ENCODE measurements at places on chromosomes 6 and 20.

DNA sequence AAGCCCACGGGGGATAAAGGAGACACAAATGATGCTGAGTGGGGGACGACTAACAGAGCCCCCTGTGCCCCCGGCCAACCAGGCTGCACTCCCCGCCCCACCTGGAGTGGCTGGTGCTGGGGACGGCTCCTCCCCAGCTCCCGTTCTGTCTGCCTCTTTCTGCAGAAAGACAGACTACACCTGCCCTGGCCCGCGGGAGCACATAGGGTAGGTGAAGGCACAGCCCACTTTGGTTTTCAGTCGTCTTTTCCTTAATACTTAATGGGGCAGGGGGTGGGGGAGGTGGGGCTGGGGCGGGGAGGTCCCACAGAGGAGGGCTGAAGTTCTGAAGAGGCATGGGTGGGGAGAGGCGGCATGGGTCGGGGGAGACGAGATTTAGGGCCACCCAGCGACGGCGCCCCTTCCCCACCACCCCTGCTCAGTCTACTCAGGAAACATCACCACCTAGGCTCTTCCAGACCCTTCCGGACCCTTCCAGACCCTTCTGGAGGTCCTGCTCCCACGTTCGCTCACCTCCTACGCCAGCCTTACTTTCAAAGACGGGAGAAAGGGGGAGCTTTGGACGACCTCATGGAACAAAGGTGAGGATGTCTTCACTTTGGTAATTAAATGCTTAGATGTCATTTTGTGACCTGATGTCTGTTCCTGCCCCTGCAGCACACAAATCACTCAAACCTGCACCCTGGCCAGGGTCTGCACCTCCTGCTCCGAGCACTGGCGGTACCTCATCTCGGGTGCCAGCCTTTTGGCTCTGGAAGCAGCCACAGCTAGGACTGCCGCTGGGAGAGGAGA, 21.2 kb upstream of the FRMD1 start:
- DNase-seq, result no peak

GRCh38 chr20:16025084-16025483, 548.2 kb downstream of the KIF16B start:
- no peak for DNase-seq

GRCh38 chr6:81465859-81466258, 286.6 kb downstream of the TENT5A start:
- no peak for DNase-seq

- DNase-seq, result no peak
Measured at GRCh38 chr20:38065764-38066375, 32.3 kb downstream of the RPRD1B start.

GRCh38 chr6:24909241-24910216, 26.2 kb downstream of the RIPOR2 start:
- no peak for DNase-seq

DNA sequence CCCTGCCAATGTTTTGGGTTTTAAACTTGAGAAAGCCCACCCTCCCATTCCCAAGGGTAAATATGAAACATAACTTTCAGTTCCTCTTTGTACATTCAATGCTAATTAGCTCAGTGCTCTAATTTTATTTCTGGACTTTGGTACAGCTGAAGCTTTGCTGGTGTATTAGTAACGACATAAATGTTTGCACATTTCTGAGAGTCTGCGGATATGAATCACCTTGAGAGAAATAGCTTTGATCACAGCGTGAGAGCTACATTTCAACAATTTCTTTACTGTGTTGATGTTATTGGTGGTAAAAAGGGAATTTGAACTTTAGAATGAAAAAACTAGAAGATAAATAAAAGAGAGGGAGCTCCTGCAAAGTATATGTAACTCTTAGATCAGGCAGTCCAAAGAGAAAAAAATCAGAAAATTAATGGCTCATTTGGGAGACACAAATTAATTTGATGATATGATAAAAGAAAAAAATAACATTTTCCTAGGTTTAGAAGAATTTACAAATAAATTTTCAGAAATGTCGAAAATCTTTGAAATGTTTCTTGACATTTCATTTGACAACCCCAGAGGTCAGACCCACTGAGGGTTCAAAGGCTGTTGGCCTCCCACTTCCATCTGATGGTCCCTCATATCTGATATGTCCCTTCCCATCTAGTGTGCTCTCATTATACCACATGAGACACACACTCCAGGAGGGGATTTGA, 38.5 kb upstream of the CAP2 start:
- no peak for DNase-seq

- DNase-seq, result no peak
Measured at GRCh38 chr6:14123386-14124111, 6.0 kb downstream of the CD83 start.

DNA sequence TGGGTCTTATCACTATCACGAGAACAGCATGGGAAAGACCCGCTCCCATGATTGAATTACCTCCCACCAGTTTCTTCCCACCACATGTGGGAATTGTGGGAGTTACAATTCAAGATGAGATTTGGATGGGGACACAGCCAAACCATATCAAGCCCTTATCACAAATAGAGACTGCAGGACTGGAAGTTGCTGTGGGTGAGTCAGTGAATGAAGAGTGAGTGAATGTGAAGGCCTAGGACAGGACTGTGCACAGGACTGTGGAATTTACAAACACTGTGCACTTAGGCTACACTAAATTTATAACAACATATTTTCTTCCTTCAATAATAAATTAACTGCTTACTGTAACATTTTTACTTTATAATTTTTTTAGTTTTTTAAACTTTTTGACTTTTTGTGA, 30.2 kb upstream of the BCAS1 start:
- no peak for DNase-seq

GRCh38 chr20:59044295-59044694, 1.7 kb upstream of the PRELID3B start:
- DNase-seq, result no peak
